ENCODE measurements at places on chromosomes 2 and 18.
A peak's percentile ranks its signal among the peaks of the same experiment; 100 is the strongest.

DNA sequence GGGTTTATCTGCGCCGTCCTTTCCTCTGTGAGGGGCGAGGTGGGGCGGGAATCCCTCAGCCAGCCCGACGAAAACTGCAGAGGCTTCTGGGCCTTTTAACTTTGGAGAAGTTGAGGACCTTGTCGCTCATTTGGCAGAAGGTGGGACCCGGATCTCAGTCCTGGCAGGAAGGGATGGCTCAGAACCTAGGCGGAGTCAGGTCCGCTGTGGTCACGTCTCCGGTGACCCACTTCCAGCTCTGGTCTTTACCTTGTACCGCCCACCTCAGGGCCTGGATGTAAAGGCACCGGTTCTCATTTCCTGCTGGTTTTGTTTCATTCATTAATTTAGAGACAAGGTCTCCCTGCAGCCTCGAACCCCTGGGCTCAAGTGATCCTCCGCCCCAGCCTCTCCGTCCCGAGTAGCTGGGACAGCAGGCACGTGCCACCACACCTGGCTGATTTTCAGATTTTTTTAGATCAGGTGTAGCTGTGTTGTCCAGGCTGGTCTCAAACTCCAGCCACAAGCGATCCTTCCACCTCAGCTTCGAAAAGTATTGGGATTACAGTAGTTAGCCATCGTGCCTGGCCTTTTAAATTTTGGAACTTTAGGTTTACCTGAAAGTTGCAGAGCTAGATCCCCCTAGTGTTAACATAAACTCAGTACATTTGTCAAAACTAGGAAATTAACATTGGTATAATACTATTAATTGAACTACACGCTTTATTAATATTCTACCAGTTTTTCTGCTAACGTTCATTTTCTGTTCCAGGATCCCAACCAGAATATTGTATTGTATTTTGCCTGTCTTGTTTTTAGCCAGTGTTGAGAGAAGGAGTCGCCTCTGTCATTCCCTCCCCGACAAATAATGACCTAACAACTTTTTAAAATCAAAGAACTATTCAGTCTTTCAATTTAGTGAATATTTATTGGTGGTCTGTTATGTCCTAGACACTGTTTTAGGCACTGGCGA is 852 bp downstream of the POLI start:
- DNase-seq: peak; percentile 71

GRCh38 chr2:60745330-60745729 is 10.7 kb upstream of the PAPOLG start:
- no peak for DNase-seq

DNA sequence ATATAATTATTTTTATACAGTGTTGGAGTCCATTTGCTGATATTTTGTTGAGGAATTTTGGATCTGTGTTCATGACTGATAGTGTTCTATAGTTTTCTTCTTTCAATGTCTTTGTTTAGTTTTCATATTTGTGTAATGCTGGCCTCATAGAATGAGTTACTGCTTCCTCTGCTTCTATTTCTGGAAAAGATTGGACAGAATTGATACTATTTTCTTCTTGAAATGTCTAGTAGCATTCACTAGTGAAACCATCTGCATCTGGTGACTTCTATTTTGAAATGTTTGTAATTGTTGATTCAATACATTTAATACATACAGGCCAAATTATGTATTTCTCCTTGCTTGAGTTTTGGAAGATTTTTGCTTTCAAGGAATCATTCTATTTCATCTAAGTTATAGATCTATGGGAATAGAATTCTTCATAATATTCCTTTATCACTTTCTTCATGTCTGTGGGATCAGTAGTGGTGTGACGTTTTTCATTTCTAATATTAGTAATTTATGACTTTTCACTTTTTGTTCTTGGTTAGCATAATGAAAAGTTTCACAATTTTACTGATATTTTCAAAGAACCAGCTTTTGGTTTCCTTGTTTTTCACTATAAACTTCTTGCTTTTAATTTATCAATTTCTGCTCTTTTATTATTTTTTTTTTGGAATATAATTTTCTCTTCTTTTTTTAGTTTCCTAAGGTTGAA is 509.9 kb upstream of the VRK2 start:
- no peak for DNase-seq

- no peak for DNase-seq
Observed at GRCh38 chr2:186934420-186934819, 85.5 kb upstream of the ZSWIM2 start.

- no peak for DNase-seq
Observed at GRCh38 chr2:46559261-46559660, 79.9 kb downstream of the TMEM247 start.

DNA sequence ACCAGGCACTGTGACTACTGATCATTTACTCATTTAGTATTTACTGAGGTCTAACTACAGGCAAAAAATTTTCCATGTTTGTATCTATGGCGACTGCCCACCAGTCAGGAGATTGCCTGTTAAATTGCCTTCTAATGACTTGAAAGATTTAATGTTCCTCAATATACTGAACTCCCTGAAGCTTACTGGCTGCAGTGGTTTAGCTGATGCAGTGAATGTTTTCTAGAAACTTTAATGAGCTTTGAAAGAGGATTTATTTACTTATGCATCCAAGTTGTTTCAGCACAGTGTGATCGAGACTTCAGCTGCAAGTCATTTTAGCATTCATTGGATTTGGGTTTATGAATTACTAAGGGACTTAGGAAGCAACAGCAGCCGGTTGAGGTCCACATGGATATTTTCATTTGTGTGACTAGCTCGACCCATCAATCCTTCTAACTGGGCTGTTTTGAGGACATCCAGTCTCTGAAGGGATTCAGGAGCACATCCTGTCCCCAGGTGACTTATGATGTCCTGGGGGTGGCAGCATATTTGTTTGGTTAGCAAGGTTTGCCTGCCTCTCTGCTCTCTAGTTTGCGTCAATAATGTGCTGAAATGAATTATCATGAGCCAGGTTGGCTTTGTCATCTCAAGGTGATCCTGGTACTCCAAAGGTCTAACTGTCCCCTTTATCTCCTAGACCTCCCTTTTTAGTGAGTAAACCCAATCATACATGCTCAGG is 26.8 kb downstream of the ACMSD start:
- no peak for DNase-seq

GRCh38 chr2:213162516-213163118 is 11.2 kb upstream of the IKZF2 start:
- no peak for DNase-seq

- DNase-seq: no peak
Observed at GRCh38 chr18:36526611-36527010, 229.1 kb downstream of the FHOD3 start.

DNA sequence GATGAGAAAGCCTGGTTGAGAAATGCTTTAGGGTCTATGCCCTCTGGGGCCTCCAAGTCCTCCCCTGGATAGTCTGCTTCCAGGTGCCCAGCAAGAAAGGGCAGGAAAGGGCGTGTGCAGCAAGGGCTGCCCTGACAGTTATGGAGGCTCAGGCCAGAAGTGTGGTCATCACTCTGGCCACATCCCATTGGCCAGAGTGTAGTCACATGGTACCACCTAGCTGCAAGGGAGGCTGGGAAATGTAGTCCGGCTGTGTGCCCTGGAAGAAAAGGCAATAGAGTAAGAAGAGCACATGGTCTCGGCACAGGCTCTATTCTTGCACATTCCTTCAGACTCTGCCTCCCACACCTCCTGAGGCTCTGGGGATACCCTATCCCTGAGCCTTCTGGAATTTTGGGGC is 35.7 kb downstream of the ODC1 start:
- no peak for DNase-seq

DNA sequence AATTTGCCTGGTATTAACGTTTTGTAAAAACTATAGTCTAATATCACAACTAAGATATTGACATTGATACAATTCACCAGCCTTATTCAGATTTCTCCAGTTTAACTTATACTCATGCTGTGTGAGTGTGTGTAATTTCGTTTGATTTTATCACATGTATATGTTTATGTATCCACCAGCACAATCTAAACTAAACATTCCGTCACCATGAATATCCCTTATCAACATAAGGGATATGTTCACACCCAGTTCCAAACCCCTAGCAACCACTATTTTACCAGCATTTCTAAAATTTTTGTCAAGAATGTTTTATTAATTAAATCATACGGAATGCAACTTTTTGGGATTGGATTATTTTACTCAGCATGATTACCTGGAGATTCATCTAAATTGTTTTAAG is 450.3 kb downstream of the FBXO15 start:
- no peak for DNase-seq

DNA sequence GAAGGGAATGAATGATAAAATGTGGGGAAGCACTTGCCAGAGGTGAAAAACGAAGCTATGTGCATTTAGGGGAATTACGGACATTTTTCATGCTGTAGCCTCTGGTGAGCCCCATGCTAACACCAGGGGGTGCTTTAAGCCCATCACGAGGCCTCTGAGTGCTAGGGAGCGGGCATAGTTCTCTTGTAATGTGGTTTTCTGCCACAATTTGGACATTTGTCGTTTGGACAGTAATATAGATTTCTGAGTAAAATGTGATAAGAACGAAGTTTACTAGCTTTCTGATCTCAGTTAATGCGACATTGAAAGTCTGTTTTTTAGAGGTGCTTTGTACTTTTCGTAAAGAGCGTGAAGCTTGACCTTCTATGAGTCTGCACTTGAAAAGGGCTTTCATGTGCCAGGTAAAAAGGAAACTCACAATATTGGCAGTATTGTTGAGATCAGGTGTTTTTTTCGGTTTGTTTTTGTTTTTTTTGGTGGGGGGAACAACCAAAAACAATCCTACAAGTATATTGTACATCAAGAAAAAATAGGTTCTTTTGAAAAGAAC is 50.6 kb downstream of the TRAF3IP1 start:
- DNase-seq: no peak

DNA sequence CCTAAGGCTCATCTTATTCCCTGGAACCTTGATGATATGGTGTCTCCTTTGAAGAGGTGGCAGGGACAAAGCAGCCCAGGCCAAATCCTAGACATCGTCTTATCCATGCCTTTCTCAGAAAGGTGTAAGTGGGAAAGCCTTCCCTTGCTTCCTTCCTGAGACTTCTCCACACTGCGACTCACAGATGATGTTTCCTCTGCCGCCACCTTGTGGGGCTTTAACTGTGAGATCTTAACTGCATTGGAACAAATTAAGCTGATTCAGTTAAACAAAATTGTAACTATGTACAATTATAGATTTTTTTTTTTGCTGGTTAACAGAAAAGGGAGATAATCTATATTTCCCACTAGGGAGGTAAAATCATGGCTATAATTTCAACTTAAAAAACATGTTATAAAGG is 10.0 kb upstream of the GCA start:
- DNase-seq: no peak

DNA sequence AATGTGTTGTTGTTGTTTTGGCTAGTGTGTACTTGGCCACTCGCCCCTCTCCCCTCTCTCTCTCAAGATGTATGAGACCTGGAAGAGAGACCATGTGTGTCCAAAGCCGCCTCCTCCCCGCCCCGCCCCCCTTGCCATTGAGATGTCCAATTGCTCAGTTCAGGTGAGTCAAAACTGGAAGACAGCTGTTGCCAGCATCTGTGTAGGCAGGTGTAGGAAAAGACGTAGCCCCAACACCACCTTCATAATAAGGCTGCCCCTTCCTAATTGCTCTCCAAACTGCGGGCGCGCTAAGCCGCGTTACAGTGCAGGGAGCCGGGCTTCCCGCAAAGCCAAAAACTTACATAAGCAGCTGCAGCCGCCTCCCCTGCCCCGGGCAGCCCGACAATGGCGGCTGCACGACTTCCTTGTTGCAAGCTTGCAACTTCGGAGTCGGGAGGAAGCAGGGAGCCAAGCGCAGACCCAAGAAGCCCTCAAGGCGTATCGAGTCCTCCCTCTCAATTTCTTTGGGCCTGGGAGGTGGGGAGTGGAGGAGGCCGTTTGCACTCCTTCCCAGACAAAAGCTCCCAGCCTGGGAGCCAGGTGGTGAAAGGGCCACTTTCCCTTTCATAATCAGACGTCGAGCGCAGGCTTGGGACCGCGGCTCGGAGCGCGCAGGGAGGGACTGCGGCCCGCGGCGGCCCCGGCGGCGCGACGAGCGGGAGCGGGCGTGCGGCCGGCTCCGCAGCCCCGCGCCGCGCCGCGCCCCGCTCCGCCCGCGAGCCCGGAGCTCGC is 882 bp downstream of the ZBTB14 start:
- DNase-seq: peak; percentile 77

DNA sequence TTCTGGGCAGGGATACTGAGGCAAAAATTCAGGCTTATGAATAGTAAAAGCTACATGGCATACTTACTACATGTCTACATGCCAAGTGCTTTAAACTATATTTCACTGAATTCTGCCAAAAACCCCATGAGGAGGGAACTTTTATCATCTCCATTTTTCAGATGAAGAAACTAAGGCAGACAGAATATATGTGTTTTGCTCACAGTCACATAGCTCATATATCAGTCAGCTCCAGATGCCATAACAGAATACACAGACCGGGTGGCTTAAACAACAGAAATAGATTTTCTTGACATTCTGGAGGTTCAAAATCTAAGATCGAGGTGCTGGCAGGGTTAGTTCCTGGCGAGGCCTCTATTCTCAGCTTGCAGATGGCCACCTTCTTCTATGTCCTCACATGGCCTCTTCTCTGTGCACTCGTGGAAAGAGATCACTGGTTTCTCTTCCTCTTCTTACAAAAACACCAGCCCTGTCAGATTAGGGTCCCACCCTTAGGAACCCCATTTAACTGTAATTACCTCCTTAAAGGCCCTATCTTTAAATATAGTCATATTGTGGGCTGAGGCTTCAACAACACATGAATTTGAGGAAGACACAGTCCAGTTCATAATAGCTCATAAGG is 27.1 kb upstream of the CREB1 start:
- no peak for DNase-seq

GRCh38 chr2:50661682-50662081 is 370.2 kb downstream of the NRXN1 start:
- DNase-seq: no peak

- no peak for DNase-seq
Observed at GRCh38 chr2:98012561-98012991, 16.8 kb upstream of the TMEM131 start.

DNA sequence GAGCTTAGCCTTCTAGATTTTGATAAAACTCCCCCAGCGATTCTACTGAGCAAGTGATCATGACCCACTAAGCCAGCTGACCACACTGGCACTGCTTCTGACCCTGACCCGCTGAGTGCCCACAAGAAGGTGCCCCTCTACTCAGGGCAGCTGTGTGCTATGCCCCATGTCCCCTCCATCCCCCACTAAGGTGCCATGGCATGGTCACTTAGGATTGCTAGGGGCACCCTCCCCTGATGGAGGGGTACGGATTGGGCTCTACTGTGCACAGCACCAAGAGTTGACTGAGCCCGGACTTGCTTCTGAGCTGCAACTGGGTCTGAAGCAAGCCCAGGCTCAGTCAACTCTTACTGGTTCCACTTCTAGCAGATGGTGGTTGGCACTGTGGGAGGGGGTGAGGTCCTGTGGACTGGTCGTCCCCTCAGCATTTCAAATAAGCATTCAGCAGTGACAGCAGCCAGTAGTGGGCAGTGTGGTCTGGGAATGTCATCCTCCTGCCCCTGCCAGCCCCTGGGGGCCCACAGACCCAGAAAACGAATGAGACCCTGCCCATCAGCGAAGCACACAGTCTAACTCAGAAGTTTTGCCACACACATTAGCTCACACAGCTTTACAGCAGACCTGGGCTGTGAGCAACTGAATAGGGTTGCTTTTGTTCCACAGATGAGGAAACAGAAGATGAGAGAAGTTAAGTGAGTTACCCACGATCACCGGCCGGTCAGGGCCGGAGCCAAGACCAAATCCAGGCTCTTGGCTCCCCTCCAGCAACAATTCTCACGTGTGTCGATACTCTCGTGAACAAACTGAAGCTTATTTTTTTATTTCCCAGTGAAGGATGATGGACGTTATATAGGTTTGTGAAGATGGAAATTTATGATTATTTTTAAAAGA is 52.1 kb upstream of the FOSL2 start:
- DNase-seq: no peak

- DNase-seq: no peak
Observed at GRCh38 chr18:59665057-59666006, 31.9 kb downstream of the CCBE1 start.

All from left forelimb (tissue), 1 donor.